Mammary epithelial cell (primary cell): ENCODE measurements at places on chromosomes 2 and 18.

DNA sequence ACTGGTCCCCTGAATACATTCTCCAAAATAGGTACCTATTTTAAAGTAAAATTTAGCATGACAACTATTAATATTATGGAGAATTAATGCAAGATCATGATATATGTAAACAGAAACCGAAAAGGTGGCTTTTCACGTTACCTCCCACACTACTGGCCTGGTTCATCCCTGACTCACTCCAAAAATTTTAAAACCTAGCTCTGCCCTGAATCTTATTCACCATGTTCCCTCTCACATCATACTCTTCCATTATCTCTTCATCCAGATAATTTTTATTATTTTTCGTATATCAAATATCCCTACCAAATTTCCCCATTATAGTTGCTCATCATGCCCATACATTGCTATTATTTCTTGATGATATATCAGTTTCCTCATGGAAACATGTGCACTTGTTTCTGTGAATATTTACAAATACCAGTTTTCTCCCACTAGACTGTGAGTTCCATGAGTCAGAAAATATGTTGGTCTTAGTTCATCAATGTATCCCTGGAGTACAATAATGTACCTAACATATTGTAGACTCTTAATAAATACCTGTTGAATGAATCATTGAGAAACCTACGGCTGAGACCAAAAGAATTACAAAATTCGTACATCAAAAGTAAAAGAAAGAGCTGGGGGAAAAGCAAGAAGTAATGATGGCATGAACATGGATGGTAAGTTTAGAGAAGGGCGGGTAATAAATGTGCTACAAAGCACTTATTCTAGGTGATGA, 360.1 kb upstream of the CHAC2 start:
- DNase-seq = peak; percentile 87

DNA sequence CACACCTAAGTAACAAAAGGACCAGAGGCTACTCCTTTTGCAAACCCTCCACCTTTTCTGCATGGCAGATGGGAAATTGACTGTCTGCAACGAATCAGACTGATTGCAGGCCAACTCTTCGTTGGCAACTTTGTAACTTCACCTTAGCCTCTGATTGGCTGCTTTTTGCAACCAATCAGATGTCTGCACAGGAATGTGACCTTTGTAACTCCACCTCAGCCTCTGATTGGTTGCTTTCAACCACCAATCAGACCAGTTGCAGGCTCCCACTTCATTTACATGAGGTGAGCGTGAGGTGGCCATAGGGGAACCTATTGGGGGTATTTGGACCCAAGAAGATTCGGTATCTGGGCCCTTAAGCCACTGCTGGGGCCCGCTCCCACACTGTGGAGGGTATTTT, 209.0 kb downstream of the EN1 start:
- no peak for DNase-seq

GRCh38 chr2:241701399-241702154, at the start of gene ING5:
TSS of gene ING5 (plus strand) at chr2:241702039. CDS start at chr2:241702066, 27 bp downstream.
- peak; percentile 90 for DNase-seq

DNA sequence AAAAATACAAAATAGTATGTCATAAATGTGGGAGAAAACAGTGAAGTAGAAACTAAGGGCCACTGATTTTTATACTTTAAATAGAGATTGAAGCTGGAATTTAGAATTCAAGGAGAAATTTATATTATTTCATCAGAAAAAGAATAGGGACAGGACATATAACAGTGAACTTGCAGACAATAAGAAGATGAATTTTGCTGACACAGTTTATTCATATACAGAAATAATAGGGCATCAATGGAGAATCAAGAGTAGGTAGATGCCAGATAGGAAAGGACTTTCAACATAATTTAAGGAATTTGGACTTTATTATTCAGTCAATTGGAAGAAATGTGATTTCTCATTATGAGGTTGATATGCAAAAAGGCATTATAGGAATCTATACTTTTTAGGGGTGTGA, 118.9 kb upstream of the HNMT start:
- no peak for DNase-seq

- DNase-seq = no peak
Observed at GRCh38 chr18:9694174-9694573, 13.9 kb upstream of the RAB31 start.

DNA sequence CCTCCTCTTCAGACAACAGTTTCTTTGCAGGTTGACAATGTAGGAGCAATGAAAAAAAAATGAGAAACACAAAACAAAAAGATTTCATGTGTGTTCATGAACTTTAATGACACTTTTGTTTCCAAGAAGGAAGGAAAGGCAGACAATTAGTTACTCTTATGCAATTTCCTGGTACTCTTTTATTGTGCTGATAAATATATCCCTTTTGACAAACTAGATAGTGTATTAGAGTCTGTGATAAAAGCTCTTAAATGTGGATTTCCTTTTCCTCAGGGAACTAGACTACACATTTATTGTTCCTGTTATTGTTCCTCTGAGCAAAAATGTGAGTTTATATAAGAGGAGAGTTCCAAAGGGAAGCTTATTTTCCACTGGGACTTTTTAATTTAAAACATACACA, 188.7 kb upstream of the NRXN1 start:
- no peak for DNase-seq
